Activated naive CD8-positive, alpha-beta T cell treated with anti-CD3 and anti-CD28 coated beads, Interleukin-2, amount 50 U/mL, for 16 hours (primary cell): ENCODE measurements at places on chromosomes 2 and 18.

DNA sequence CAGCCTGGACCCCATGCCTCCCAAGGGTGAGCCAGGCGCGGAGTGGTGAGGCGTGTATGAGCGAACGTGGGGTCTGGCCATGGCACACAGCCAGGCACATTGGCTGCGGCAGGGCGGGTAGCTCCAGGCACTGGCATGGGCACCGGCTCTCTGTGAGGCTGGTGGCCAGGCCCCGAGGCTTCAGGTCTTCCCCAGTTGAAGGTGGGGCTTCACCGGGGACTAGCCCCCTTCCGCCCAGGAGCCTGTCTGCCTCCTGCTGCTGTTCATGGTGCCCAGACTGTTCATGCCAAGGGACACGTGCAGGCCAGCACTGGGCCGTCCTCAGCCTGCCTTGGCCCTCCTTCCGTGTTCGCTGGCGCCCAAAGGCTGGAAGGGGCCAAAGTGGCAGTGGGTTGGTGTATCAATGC lies 26.8 kb downstream of the DDX1 start:
- DNase-seq = no peak

- DNase-seq = no peak
These were observed 535 bp downstream of the ATG4B start for GRCh38 chr2:241637795-241638660.

DNA sequence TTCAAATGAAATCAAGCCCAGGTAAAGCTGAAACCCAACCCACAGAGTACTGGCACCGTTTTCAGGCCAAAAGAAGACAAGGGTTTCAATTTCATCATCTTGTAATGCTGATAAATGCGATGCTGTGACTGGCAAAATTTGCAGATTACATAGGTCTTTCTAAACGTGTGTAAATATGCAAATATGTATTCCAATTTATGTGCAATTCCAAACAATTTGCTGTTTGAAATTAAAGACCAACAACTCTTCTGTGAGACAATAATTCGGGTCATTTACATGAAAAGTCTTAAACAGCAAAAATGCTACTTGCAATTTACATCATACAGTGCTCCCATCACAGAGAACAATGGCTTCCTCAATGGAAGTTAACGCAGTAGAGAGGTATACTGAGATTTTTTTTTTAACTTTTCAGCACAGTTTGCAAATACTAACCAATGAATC lies 2.8 kb upstream of the ZNF532 start:
- no peak for DNase-seq

DNA sequence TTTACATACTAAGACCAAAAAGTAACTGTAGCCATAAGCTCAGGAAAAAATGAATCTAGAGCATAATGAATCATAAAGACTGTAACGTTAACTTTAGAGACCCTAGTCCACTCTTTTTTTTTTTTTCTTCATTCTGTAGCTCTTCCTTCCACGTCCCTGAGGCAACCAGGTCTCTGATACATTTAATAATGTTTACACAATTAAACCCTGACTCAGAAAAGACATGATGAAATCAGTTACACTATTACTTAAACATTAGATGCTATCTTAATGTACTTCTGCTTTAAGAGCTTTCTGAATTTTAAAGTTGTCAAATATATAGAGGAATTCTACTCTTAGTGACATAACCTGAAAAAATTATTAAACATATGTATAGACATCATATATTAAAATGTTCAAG lies 1121.5 kb upstream of the DDX18 start:
- DNase-seq = no peak
